ENCODE measurements at places on chromosomes 11 and 22.

DNA sequence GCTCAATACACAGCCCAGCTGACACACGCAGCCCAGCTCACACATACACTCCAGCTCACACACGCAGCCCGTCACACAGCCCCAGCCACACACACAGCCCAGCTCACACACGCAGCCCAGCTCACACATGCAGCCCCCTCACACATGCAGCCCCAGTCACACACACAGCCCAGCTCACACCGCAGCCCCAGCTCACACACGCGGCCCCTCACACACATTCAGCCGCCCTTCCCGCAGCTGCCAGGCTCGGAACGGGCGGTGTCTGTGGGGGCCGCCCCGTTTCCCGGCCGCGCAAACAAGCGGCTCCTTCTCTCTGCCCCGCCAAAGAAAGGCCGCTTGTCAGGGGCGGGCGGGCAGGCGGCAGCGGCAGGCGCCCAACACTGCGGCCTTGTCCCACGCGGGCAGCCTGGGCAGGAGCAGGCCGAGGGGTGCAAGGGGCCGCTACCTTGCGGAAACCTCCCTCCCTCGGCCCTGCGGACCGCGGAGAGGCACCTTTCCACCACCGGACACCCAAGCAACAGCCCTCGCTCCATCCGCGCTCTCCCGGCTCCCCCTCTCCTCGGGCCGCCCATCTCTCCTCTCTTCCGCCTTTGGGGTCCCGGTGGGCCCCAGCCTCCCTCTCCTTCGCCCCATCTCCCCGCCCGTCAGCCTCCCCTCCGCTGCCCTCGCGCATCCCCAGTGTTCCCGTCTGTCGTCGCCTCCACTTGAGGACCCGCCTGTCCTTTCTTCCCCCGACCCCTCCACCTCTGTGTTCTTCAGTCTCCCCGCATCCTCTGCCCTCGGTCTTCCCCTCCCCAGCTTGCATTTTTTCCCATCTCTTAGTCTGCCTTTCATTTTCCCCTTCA lies 2.2 kb downstream of the PHLDB1 start:
- DNase-seq, result no peak

GRCh38 chr11:102971766-102972165 lies 16.2 kb upstream of the MMP13 start:
- no peak for DNase-seq

DNA sequence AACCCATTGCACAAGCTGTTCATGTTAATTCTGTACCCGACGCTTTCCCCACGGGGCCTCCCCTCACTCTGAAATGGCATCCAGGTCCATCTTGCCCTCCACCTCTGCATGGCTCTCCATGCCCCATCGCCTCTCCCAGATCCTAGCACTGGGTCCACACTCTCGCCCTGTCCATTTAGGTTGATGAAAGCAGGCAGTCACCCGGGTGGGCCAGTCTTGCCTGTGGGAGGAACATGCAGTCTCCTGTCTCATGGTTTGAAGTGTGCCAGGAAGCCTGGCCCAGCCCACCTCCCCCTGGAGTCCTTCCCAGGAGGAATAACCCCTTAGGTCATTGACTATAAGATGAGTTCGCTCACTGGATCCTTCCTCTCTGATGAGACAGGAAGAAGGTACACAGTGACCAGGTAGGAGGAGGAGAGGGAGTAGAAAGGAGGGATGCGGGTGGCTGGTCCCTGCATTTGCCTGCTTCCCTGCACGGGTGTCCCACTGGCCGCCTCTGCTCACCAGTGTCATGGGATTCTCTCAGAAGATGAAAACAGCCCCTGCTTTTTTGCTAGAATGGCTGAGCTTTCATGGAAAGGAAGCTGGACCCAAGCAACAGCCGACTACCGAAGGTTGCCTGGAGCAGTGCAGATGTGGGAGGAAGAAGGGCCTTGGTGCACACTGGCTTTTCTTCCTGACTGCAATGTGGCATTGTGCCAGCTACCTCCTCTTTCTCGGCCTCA lies 6.8 kb downstream of the TMEM121B start:
- DNase-seq, result no peak

GRCh38 chr22:24564376-24565058 lies 8.7 kb downstream of the SNRPD3 start:
- DNase-seq, result no peak

GRCh38 chr22:32646476-32646875 lies 155.0 kb upstream of the TIMP3 start:
- no peak for DNase-seq

DNA sequence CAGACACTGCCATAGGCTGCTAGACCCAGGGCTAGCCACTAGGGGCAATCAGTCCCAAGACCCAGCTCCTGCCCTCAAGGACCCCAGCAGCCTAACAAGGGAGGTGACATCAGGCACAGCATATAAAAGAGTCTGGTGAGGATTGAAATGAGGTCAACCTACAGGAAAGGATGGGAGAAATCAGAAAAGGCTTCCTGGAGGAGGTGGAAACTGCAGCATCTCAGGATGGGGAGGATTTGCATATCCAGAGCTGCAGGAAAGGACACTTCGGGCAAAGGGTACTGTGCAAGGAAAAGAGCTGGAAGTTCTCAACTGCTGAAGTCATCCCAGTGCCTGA lies 2.9 kb upstream of the ARFGAP2 start:
- no peak for DNase-seq

Data from renal pelvis (tissue), 12 donors.